ENCODE measurements at places on chromosomes 5 and 9. TPM values are rescaled to one million over a fixed set of nuclear protein-coding genes. Genes with fewer than 3 reads are reported as not detected.

Gene GCNT4
- total RNA-seq: 0.07 TPM

Gene IL17B
- not detected for total RNA-seq

Gene IL3
- total RNA-seq: not detected

Gene ECSCR
- 317 TPM for total RNA-seq

Gene LRRC19
- total RNA-seq: not detected

Gene RRAGA
- 52.9 TPM for total RNA-seq

Gene QRFP
- total RNA-seq: not detected

Gene PCDHB14
- 0.14 TPM for total RNA-seq

Gene PRRT1B
- total RNA-seq: not detected

Gene LIFR
- total RNA-seq: 54.9 TPM

Gene CARTPT
- total RNA-seq: not detected

Gene PGGT1B
- total RNA-seq: 18.3 TPM

Gene DOCK2
- under 0.01 TPM for total RNA-seq

Gene PTPN3
- total RNA-seq: 0.50 TPM

Gene NIM1K
- total RNA-seq: not detected

Gene IRGM
- total RNA-seq: not detected

Gene MEF2C
- total RNA-seq: 63.5 TPM

Gene CNTNAP3B
- 149 TPM for total RNA-seq

Gene ACSL6
- not detected for total RNA-seq

Gene NEURL1B
- total RNA-seq: 0.40 TPM

Gene KIF12
- 0.22 TPM for total RNA-seq

Measured in thoracic aorta endothelial cell (primary cell).